ENCODE measurements at places on chromosomes 7 and 10.

DNA sequence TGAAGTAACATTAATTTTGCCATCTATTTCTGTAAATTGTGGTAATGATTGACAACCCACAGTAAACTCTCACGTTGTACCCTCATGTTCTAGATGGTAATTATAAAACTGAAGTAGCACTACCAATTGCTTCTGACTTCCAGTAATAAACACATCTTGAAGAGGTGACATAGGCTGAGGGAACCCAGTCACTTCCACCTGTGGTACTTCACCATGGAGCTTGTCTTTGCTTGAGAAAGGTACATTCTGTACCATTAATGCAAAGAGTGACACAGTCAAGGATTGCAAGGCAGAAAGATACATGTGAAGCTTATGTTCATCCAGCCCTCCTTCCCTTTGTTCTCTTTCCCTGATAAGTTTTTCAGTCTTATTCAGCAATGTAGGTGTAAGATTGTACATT, 11.2 kb downstream of the CAPZA2 start:
- DNase-seq = no peak

- no peak for DNase-seq
Measured at GRCh38 chr7:2387897-2388636, 15.3 kb upstream of the CHST12 start.

- no peak for DNase-seq
Measured at GRCh38 chr7:144534655-144535395, 131.3 kb upstream of the NOBOX start.

DNA sequence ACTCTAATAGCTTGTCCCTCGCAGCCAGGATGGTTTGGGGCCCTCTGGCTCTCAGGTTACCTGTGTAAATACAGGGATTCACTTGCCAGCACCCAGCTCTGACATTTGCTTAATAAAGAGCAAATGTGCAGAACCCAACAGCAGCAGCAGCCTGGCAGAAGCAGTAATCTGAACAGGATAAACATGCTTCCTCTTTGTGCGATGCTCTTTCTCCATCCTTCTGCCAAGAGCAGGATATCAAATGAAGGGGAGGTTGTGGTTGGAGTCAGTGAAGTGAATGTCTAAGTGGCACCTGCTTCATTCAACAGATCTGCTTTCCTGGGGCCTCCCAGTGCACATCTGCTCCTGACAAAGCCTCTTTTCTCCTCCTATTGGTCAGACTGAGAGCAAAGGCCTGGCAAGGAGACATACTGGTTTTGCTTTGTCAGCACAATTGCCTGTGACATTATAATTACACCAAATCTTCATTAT, 130.3 kb downstream of the NRF1 start:
- peak; percentile 91 for DNase-seq

DNA sequence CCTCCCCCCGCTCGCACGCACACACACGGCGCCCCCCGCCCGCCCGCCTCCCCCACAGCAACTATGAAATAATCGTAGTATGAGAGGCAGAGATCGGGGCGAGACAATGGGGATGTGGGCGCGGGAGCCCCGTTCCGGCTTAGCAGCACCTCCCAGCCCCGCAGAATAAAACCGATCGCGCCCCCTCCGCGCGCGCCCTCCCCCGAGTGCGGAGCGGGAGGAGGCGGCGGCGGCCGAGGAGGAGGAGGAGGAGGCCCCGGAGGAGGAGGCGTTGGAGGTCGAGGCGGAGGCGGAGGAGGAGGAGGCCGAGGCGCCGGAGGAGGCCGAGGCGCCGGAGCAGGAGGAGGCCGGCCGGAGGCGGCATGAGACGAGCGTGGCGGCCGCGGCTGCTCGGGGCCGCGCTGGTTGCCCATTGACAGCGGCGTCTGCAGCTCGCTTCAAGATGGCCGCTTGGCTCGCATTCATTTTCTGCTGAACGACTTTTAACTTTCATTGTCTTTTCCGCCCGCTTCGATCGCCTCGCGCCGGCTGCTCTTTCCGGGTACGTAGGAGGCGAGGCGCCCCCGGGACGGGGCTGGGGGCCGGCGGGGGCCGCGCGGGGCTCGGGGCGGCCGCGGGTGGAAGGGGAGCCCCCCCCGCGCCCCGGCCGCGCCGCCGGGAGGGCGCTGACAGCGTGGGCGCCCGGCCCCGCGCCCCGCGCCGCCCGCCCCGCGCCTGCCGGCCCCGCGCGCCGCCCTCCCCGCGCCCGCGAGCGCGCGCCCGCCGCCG, 441 bp downstream of the BMI1 start:
- DNase-seq = peak; percentile 29

GRCh38 chr7:19139706-19140327, 5.4 kb downstream of the FERD3L start:
- DNase-seq = no peak

DNA sequence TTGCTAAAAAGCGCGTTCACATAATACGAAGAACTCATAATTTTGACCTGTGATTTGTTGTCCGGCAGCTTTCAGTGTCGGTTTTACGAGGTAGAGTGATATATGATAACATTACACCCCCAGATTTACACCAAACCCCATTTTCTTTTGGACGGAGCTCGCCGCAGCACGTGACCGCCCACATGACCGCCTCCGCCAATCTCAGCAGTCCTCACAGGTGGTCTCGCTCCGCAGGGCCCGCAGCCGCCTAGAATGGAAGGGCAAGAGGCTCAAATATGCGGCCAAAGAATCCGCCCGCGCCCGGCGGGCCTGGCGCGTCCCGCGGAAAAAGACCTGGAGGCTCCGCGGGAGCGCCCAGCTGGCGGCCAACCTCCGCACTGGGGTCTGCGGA, at the start of gene HOXA7:
Gene HOXA7, minus strand, starts transcription at position 168 of the 391 bp plus-strand sequence. Its CDS starts 130 bp downstream, at position 38.
- no peak for DNase-seq

Data from NCI-H345 (cell line).